ENCODE measurements at places on chromosomes 7 and 10. TPM values are rescaled to one million over a fixed set of nuclear protein-coding genes. Genes with fewer than 3 reads are reported as not detected.
A peak's percentile ranks its signal among the peaks of the same experiment; 100 is the strongest.

GRCh38 chr7:148340438-148341280 is 249.9 kb upstream of the C7orf33 start:
- H3K36me3 ChIP-seq = no peaks in the 10 kb centered on the region
- no peak for DNase-seq

DNA sequence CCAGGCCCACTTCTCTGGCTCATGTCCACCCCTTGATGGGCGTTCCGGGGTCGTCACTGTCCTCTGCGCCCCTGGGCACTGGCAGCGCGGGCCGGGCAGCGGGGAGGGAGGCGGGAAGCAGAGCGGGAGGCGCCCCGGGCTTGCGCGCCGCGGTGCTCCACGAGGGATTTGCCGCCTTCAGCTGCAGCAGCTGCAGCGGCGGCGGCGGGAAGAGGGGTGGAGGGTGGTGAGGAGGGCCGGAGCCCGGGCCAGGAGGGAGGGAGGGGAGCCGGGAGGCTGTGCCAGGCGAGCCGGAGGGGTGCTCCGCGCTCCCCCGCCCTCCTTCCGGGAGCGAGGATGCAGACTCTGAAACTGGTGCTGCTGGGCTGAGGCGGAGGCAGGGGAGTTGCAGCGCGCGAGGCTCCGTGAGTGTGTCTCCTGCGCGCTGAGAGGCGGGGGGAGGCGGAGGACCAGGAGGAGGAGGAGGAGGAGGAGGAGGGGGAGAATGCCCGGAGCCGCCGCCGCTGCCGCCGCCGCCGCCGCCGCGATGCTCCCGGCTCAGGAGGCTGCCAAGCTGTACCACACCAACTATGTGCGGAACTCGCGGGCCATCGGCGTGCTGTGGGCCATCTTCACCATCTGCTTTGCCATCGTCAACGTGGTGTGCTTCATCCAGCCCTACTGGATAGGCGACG is at the start of gene LHFPL3:
Gene LHFPL3 (plus strand): TSS at position 308 of the 674 bp plus-strand sequence.
- H3K27ac ChIP-seq = no peak within 1 kb of the TSS
- no peak within 1 kb of the TSS for H3K4me3 ChIP-seq
- peaks cover 2% of the 10 kb centered on the region for H3K4me1 ChIP-seq
- no peak for DNase-seq
- no peaks in the 10 kb centered on the region for H3K36me3 ChIP-seq

- no peak for DNase-seq
- no peaks in the 10 kb centered on the region for H3K4me1 ChIP-seq
- no peak overlapping the region for H3K27ac ChIP-seq
- H3K4me3 ChIP-seq = no peak overlapping the region
These were observed 11.7 kb upstream of the ARPC1B start for GRCh38 chr7:99362801-99363200.

DNA sequence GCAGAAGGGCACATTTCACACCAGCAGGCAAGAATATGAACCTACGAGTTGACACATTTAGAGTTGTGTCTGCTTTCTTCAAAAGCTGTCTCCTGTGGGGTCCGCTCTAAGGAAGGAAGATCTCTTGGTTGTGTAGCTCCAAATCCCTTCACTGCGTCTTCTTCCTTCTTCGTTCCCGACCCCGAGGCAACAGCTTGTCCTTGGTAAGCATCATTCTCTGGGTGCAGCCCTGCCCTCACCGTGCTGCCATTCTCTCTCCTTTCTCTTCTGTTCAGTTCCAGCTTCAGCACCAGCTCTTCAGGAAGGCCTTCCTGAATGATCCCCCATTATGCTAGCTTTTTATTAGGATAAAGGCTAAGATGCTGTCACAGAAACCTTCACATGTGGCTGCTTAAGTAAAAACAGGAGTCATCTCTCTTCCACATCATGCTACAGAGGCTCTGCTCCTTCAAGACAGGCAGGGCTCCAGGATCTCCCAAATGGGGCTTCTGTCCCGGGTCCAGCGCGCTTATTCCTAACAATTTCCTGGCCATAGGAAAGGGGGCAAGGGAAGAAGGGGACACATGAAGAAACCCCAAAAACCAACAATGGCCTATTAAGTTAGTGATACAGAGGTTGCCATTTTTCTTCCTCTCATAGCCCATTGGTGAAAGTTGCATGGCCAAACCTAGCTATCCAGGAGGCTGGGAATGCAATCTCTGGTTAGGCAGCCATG is 52.2 kb upstream of the SHH start:
- H3K4me1 ChIP-seq = no peaks in the 10 kb centered on the region
- no peaks in the 10 kb centered on the region for H3K36me3 ChIP-seq
- no peak overlapping the region for H3K4me3 ChIP-seq
- H3K27ac ChIP-seq = no peak overlapping the region

GRCh38 chr7:90629297-90629918 is 33.3 kb downstream of the CDK14 start:
- H3K4me3 ChIP-seq = no peak overlapping the region
- H3K27me3 ChIP-seq = no peaks in the 10 kb centered on the region
- peak; percentile 75 for DNase-seq
- no peak overlapping the region for H3K27ac ChIP-seq
- peaks cover 18% of the 10 kb centered on the region for H3K4me1 ChIP-seq

GRCh38 chr7:42071372-42072261 is 165.4 kb downstream of the GLI3 start:
- no peak overlapping the region for H3K4me3 ChIP-seq
- H3K36me3 ChIP-seq = no peaks in the 10 kb centered on the region
- H3K4me1 ChIP-seq = no peaks in the 10 kb centered on the region

Gene AKR1C8
- not detected for total RNA-seq

DNA sequence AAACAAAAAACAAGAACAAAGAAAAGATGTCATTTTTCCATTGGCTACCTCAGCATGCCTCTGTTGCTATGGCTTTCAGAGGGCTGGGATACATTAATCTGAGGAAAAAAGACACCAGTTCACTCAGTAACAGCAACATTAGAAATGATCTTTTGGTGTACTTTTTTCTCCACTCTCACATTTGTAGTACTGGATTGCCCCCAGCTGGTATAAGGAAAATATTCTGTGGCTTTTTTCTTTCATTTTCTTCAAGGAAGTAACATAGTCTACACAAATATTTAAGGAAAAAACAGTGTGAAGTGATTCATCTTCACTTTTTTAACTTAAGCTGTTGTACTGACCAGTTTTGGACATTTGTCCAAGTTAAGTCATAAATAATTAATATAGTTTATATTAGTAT is 482.3 kb downstream of the SORCS1 start:
- DNase-seq = no peak
- no peaks in the 10 kb centered on the region for H3K27me3 ChIP-seq
- H3K36me3 ChIP-seq = no peaks in the 10 kb centered on the region
- no peak overlapping the region for H3K27ac ChIP-seq
- no peaks in the 10 kb centered on the region for H3K4me1 ChIP-seq

DNA sequence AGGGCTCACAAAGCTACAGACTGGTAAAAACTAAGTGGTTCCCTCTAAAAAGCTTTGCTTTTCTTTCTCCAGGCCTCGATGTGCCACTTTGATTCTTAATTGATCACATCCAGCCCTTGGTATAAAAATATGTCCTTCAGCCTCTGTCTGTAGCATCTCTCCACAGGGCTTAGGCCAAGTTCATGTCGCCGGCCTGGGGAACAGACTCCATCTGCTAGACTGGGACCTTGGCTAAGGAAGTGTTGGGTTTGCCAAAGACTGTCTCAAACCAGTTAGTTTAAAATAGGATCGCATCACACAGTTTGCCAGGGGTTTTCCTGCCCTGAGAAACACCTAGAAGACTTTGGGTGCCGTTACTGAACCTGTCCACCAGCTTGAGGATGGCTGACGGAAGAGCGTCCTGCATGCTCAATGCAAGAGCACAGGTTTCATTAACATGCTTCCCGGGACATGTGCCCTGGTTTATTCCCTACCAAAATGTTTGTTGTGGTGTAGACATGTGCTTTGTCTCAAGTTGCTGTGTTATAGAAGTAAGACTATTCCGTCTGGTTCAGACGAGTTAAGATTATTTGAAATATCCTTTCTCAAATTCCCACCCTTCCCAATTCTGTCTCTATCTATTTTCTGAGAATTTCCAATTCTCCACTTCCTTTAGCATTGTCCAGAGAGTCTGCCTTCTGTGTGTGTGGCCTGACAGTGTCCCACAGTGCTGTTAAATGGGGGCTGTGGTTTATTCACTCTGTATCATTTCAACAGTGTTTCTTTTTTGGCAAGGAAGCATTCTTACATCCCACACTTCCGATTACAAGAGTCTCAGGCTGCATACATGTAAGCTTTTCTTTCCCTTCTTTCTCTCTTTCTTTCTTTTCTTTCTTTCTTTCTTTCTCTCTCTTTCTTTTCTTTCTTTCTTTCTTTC is 334.7 kb downstream of the INHBA start:
- H3K27me3 ChIP-seq = no peaks in the 10 kb centered on the region
- no peak for DNase-seq
- H3K27ac ChIP-seq = no peak overlapping the region
- H3K36me3 ChIP-seq = no peaks in the 10 kb centered on the region
- H3K4me1 ChIP-seq = no peaks in the 10 kb centered on the region
- no peak overlapping the region for H3K4me3 ChIP-seq

Gene HOGA1
- 0.91 TPM for total RNA-seq

- no peaks in the 10 kb centered on the region for H3K27me3 ChIP-seq
- no peak overlapping the region for H3K27ac ChIP-seq
- H3K4me1 ChIP-seq = no peaks in the 10 kb centered on the region
- no peak for DNase-seq
- H3K4me3 ChIP-seq = no peak overlapping the region
- H3K36me3 ChIP-seq = no peaks in the 10 kb centered on the region
These were observed 35.0 kb upstream of the ZNF32 start for GRCh38 chr10:43683451-43684291.

DNA sequence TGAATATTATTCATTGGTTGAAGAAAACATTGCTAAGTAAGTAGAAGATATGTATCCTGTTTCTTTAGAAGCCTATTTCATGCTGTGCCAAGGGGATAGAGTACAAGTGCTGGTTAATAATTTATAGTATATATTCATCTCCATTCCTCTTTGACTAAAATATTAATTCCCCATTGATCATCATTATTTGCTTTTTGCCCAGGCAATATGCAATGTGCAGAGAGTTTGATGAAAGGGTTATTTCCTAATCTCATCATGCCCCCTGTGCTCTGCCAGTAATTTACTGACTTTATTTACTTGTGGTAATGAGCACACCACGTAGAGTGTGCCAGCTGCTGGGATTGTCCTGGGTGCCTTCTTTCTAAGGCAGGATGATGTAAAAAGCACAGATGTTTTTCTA is 180.9 kb downstream of the REEP3 start:
- no peaks in the 10 kb centered on the region for H3K27me3 ChIP-seq
- no peak overlapping the region for H3K4me3 ChIP-seq
- no peak overlapping the region for H3K27ac ChIP-seq
- DNase-seq = no peak
- peaks cover 32% of the 10 kb centered on the region for H3K4me1 ChIP-seq

- H3K4me1 ChIP-seq = no peaks in the 10 kb centered on the region
- no peak overlapping the region for H3K27ac ChIP-seq
- no peak for DNase-seq
These were observed 40.7 kb upstream of the TNS3 start for GRCh38 chr7:47622586-47622945.

- no peak overlapping the region for H3K4me3 ChIP-seq
- no peak for DNase-seq
- peaks cover 26% of the 10 kb centered on the region for H3K4me1 ChIP-seq
- H3K27me3 ChIP-seq = no peaks in the 10 kb centered on the region
- H3K27ac ChIP-seq = no peak overlapping the region
These were observed 25.5 kb downstream of the JAZF1 start for GRCh38 chr7:28155019-28155660.

DNA sequence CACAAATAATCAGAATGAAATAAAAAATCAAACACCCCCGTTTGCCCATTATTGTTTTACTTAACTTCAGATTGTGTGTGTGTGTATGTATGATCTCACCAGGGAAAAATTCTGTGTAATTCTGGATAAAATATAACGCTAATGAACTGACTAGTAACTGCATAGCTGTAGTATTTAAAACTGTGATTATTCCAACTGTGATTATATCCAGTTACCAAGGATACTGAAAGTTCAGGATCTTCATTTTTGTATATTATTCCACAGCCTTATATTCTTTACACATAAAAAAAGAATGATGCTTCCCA is 2.9 kb downstream of the TWIST1 start:
- H3K27me3 ChIP-seq = peaks cover 94% of the 10 kb centered on the region
- no peak overlapping the region for H3K4me3 ChIP-seq
- H3K36me3 ChIP-seq = no peaks in the 10 kb centered on the region
- H3K4me1 ChIP-seq = peaks cover 9% of the 10 kb centered on the region
- no peak for DNase-seq

- H3K27ac ChIP-seq = no peak overlapping the region
- H3K4me1 ChIP-seq = no peaks in the 10 kb centered on the region
- H3K36me3 ChIP-seq = no peaks in the 10 kb centered on the region
- DNase-seq = peak; percentile 62
- peaks cover 29% of the 10 kb centered on the region for H3K27me3 ChIP-seq
These were observed 4.8 kb upstream of the POLR1F start for GRCh38 chr7:19713676-19714075.

Gene COL1A2
- total RNA-seq = 40.8 TPM
